ENCODE measurements at places on chromosomes 1 and 21.

DNA sequence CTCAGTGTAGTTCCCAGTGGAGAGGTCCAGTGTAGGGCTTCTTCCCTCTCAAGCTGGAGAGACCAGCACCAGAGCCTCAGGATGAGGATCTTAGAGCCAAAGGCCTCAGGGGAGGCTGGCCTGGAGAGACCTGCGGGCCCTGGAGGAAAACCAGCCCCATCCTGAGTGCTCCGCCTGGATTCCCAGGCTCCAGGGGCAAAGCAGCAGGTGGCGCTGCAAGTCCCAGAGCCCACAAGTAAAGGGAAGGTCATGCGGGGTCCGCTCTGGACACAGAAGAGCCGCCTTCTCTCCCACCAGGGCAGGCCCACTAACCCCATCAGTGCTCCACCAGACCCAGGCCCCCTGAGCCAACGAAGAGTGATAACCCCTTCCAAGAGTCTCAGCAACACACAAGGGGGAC lies 22.7 kb downstream of the PGBD5 start:
- no peak for DNase-seq

- DNase-seq: no peak
Measured at GRCh38 chr1:226642421-226642820, 93.9 kb downstream of the STUM start.

DNA sequence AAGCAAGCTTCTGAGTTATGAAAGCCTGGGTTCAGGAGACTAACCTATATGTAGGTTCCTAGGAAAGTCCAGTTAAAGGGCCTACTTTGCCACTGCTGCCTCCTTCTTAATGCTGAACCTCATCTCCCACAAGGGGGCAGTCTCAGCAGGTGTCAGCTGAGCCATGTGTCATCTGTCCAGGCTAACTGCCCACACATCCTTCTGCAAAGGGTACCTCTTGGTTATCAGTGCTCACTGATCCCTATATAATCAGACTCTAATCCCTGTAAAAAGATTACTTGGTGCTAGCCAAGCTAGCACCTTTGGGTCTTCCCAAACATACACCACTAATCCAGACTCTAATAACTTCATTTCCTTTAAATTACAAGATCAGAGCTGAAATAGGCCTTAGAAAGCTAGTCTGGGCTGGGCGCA lies 9.0 kb downstream of the PRDX1 start:
- DNase-seq: peak; percentile 64

DNA sequence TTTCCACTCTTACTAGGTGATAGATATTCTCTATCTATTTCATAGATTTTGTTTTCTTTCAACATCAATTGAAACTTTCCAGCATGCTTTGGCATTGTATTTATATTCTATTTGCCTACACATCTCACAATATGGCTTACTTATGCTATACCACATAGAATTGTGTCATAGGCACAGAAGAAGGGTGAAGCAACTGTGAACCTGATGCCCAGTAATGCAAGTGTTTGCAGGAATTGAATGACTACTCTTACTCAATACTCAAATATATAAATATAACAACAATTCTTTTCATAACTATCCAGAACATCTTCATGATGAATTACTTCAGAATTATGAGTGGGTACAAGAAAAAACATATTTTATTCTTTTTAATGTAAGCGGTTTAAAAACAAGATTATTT lies 165.9 kb downstream of the PTBP2 start:
- no peak for DNase-seq

DNA sequence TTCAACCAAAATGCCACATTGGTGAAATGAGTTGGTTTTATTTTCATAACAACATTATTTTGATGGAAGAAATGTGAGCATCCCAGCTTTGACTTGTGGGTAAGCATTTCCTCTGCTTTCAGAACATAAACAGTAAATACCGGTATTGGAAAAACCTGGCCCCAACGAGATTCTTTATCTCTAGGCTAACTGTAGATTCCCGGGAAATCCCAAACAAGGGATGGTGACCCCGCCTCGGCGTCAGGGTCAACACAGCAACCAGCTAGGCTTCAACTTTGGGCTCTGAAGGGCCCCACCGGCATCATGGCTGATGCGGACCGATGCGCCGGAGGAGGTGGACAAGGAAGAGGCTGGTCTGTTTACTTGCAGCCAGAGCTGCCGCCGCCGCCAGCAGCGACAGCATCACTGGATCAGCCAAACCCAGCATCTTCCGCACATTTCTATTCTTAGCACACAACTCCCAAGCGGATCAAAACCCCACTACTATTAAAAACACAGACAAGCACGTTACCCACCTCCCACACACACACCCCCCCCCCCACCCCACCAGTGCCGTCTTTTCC lies 1.1 kb downstream of the AKT3 start:
- DNase-seq: peak; percentile 73

- no peak for DNase-seq
Measured at GRCh38 chr1:190480231-190480630, 2.6 kb upstream of the BRINP3 start.

GRCh38 chr1:163071405-163072255 lies 2.5 kb downstream of the RGS4 start:
- DNase-seq: peak; percentile 93
